ENCODE measurements at places on chromosomes 16 and 17. TPM values are rescaled to one million over a fixed set of nuclear protein-coding genes. Genes with fewer than 3 reads are reported as not detected.

RNF112 gene
- polyA plus RNA-seq = 0.98 TPM

GRCh38 chr17:199806-200545 lies 18.5 kb upstream of the DOC2B start:
- no peak for DNase-seq

- DNase-seq = no peak
Observed at GRCh38 chr16:75099738-75100602, 16.6 kb downstream of the LDHD start.

PYY gene
- 6.8 TPM for polyA plus RNA-seq

DNA sequence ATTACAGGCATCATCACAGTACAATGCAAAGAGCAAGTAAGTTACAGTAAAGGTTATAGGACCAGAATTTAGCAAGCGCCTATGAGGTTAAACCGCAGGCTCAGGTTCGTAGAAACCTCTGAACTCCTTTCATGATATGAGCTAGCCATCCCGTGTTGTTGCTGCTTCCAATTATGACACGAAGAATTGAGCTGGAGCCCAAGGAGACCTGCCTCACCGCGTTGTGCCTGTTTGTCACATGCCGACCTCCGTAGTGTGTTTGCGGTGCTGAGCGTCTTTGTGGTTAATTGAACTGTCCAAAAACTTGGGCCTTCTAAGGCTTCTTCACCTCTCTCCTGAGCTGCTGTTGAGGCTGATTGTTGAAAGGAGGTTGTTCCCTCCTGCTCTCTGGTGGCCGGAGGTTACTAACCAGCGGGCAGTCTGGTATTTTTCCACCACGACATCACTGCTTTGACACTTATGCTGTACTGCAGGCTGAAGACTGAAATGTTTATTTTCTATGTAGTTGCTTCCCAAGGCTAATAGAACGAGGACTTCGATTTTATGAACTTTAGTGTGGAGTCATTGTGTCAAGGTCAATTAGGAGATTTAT lies 67.5 kb downstream of the SEC14L1 start:
- DNase-seq = no peak

Data from thymus (tissue), 14 donors.